ENCODE measurements at places on chromosomes 2 and 18.

DNA sequence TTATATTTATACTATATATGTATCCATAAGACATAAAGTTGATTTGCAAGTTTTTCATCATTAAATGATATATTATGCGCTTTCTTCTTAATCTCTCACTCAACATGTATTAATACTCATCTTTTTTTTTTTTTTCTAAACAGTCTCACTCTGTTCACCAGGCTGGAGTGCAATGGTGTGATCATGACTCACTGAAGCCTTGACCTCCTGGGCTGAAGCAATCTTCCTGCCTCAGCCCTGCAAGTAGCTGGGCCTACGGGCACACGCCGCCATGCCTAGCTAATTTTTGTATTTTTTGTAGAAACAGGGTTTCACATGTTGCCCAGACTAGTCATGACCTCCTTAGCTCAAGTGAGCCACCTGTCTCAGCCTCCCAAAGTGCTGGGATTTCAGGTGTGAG, 51.4 kb upstream of the MAP4K3 start:
- DNase-seq = no peak

GRCh38 chr2:12720754-12721378, 4.1 kb downstream of the TRIB2 start:
- no peak for DNase-seq

DNA sequence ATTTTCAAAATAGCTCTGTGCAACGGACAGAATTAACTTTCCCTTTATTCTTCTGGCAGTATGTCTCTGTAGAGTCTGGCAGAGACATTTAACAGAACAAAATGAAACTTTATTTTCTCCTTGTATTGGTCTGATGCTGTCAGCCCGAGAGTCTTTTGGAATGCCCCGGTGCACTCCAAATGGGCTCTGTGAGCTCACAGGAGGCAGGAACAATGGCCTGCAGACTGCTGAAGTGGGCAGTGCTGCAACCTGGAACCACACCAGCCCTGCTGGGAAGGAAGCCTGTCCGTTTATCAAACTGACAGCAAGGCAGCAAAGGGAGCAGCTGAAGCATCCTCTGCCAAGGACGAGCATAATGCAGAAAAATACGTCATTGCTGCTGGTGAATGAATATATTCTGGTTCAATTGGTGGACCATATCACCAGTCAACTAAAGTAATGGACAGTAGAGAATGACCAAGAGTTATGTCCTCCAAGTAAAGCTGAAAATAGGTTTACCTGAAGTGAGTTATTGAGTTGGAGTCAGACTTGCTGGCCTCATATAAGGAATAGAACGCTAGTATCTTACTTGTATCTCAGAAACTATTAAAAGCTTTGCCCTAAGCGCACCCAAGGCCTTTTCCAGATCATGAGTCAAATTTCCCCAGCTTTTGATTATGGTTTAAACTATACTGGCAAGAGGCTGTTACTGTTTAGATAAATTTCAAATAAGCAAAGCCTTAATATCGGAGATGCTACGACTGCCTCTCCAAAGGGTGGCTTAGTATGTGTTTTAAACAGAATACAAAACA, 207.6 kb upstream of the TANK start:
- DNase-seq = peak; percentile 19

DNA sequence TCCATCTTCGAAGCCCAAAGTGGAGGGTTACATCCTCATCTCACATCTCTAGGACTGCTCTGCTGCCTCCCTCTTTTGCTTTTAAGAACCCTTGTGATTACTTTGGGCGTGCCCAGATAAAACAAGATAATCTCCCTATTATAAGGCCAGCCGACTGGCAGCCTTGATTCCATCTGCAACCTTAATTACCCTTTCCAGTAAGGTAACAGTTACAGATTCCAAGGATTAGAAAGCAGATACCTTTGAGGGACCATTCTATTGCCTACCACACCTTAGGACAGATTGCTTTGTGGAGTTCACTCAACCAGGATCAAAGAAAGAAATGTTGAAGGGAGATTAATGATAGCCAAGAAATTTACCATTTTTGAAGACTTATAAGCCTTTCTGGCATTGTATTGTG, 250.8 kb upstream of the ACVR2A start:
- no peak for DNase-seq

DNA sequence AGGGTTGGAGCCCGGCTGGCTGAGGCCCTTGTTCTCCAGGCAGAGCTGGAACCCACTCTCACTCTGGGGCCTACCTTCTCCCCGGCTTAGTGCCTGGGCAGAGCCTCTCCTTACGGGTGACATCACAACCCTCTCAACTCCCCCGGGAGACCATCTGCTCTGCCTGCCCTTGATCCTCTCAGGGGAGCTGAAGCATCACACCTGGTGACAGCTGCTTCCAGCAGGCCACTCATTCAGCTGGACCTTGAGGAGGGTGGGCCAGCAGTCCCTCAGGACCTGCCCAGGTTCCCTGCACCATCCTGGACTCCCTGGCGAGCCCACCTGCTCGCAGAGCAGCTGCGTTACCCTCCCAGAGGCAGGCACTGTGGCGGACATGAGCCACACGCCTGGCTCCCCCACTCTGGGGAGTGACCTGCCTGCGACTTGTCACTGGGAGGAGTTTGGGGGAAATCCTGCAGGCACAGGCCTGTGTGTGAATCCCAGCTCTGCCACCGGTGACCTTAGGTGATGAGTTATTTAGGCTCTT, 13.1 kb downstream of the HS6ST1 start:
- no peak for DNase-seq

GRCh38 chr2:48829036-48829435, 73.5 kb upstream of the LHCGR start:
- DNase-seq = no peak

DNA sequence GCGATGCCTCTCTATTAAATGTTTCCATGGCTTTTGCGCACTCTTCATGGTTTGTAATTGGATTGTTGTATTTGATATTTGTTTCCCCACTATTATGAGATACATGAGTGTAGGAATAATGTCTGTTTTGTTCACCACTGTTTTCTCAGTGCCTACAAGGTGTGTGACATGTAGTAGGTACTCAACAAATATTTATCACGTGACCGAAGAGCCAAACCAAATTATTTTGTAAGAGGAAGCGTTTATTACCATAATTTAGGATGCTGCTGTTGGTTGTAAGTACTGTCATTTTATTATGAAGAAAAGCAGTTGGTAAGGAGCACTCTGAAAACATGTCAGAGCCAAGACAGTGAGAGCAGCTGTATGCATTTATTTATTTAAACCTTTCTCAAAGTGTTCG, 32.2 kb upstream of the CTLA4 start:
- no peak for DNase-seq

GRCh38 chr2:108612153-108612513, 77.9 kb downstream of the LIMS1 start:
- DNase-seq = no peak

DNA sequence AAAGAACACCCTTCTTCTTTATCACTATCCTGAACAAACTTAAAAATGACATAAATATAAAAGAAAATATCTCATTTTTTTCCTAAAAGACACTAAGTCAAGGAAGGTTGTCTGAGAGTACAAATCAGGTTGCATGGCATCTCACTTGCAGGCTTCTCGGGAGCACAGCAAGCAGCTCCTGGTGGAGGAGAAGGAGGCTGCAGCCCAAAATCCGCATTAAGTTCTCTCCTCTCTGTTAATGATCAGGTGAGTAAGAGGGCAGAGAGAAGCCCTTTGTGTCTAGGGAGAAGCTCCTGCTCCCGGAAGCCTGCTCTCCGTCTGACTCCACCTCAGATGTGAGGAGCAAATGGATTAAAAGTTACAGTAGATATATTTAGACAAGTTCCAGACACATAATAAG, 35.0 kb upstream of the DOK6 start:
- DNase-seq = no peak

DNA sequence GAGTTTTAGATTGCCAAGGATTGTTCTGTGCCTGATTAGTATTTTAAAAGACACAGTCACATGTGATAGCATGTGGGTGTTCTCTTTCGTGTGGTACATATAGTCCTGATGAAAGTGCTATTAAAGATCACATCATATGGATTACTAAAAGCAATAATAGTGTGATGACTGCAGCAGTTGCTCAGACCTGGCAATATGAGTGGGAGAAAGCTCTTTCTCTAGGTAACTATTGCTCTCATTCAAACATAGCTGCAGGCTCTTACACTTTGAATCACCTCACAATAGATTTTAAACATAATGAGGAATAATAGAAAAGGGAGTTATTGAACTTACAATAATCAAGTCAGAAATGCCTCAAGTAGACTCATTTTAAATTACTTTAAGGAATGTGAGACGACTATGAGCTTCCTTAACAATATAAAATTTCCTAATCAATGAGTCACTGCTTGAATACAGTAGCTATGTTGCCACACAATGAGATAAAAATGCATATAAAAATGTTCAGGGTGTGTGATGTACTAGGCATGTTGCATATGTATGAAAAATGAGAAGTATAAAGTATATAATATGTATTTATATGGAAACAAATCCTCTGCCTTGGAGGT, 452.1 kb downstream of the TMX3 start:
- DNase-seq = no peak

Data from NCI-H446 treated with DMSO at 0.1 percent for 48 hours (cell line).